ENCODE measurements at places on chromosomes 12 and 14.

DNA sequence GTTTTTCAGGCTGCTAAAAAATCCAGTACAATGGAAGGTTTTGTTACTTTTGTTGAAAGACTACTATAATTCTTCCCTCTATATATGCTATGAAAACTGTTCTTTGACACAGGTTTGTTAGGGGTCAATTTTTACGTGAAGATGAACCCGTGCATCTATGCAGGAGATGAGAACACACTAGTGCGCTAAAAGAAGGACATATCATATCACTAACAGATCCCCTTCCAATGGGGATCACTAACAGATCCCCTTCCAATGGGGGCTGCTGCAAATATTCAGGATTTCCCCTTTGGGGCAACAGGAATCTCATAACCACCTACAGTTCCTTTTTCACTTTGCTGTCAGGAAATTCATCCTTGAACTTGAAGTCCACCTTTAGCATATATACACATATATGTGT lies 75.1 kb downstream of the CLMN start:
- DNase-seq: no peak

DNA sequence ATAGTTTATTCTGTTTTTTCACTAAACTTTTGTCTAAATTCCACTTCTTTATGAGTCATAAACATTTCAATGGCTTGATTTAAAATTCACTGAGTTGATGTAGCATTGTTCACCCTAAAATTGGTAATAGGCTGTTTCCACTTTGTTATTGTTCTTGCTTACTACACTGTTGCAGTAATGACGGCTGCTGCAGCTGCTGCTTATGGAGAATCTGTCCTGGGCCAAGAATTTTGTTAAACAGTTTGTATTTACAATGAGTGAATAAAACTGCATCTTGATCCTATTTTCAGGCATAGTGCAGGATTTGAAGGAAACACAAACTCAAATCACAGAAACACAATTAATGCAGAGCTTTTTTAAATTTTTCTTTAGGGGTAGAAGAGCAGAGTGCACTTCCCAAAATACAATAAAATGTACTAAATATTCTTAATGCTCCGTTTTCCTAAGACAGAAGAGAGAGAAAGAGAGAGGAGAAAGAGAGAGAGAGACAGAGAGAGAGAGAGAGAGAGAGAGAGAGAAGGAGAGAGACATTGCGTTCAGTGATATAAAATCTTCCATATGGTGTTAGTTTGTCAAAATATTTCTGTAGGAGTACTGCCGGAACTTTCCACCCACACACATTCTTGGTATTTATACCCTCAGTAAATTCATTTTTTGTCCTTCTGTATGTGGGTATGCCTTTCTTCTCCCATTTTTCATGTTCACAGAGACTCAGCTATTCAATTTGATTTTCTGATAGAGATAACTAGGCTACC lies 266.4 kb downstream of the LRFN5 start:
- no peak for DNase-seq

DNA sequence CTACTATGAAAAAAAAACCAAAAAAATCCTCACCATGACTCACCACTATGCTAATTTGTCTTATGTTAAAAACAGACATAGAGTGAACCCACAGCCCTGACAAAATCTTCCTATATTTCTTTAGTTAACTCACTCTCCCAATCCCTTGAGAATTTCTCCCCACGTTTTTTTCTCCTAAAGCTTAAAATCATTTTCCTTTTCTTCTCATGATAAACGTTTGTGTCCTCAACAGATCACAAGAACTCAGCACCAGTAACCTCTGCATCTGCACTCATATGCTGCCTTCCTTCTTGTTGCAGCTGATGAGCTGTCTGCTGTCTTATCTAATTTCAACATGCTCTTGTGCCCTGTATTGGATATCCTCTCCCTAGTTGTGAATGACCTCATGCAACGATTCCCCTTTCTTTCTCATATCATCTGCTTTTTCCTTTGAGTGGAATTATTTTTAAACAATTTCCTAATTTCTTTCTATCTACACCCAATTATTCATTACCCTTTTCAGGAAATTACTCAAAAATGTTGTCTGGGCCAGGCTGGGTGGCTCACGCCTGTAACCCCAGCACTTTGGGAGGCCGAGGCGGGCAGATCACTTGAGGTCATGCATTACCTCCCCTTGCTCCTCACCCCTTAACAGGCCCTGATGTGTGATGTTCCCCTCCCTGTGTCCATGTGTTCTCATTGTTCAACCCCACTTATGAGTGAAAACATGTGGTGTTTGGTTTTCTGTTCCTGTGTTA lies 427.5 kb upstream of the MGAT4C start:
- DNase-seq: no peak

- no peak for DNase-seq
These were observed 47.3 kb upstream of the TMED10 start for GRCh38 chr14:75223664-75224154.

DNA sequence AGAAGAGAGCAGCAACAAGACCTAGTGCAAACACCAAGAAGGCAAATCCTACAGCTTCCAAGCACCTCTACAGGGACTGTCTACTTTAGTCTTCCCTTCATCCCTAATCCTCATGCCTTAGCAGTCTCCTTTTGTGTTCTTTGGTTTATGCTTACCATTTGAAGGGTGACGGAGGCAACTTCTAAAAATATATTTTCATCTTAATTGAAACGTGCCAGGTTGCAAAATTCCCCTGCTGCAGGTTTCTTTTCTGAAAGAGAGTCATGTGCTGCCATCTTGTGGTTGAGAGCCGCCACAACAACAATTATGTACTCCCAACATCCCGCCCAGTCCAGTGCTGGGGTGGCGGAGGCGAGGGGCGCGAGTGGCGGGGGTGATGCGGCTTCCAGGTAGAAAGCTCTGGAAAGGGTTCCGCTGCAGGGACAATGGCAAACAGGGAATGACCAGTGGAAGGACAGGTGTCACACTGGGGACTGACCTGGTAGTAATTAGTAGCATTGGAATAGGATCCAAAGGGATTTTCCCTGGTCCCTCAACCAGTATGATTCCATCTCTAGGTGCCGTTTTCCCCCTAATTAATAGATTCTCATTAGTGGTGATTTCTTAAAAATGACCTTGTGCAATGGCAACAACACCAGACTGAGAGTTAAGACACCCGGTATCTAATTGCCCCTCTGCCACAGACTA lies 80.3 kb upstream of the GNG2 start:
- no peak for DNase-seq

DNA sequence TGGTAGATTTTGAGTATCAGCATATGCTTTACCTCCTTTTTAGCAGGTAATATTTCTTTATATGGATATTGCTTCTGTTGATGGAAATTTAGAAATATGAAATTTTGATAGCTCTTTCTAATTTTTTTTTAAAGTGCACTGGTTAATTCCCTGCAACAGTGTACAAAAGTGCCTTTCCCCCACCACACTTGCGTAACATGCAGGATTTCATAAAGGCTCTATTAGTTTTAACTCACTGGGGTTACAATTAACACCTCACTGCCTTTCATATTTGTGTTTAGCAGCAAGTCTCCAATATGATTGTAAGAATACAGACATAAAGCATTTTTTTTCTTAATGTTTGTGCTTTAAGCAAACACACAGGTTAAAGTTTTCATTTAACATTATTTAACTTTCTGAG lies 25.6 kb downstream of the MNAT1 start:
- DNase-seq: no peak
